ENCODE measurements at places on chromosomes 7 and 10.

- DNase-seq = no peak
These were observed 118.6 kb upstream of the PARD3 start for GRCh38 chr10:34933676-34934075.

DNA sequence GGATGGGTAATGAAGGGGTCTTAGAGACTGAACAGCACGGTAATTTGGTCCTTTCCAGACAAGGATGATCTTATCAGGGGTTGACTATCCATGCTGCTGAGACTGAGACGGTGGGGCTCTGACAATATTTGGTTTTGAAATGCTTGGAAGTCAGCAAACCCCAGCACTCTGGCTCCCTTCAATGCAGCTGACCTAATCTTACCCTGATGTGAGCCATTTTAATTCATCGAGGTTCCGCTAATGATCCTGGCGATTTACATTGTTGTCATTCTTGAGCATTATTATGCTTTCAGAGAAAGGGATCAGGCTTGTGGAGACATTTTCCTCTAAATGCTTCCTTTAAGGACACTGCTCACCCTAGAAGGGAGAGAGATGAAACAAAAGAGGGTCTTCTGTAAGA, 114.6 kb upstream of the BMPER start:
- no peak for DNase-seq

- DNase-seq = no peak
These were observed 58.4 kb downstream of the MGMT start for GRCh38 chr10:129525401-129525801.

GRCh38 chr7:150974468-150975391, 3.4 kb downstream of the KCNH2 start:
- DNase-seq = peak; percentile 49

GRCh38 chr7:146728611-146729010, 612.0 kb downstream of the CNTNAP2 start:
- DNase-seq = no peak

GRCh38 chr10:119133949-119134348, 30.0 kb downstream of the DENND10 start:
- no peak for DNase-seq

DNA sequence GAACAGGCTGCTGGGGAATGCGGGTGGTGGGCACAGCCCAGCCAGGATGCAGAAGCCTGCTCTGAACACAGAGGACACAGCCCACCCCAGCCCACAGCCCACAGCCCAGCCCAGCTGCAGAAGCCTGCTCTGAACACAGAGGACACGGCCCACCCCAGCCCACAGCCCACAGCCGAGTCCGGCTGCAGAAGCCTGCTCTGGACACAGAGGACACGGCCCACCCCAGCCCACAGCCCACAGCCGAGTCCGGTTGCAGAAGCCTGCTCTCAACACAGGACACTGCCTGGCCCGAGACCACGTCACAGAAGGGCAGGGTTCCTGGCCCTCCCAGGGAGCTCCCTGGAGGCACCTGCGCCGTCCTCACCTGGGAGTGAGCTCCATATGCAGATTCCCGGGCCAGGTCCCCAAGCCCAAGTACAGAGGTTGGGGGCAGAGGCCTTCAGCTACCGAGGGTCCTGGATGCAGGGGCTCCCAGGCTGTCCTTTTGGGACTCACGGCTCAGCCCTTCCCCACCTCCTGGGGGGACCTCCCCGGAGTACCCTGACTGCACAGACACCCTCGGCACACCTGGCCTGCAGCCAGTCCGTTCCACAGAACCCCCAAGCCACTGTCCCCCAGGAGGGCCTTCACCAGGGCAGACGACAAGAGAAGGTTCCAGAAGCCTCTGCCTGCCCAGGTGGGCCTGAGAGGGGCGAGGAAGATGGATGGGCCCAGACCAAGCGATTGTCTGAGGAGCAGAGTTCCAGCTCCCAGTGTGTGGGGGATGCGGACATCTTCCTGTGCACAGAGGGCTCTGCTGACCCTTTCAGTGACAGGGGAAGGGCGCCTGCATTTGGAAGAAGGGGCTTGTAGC, 23.7 kb upstream of the FOXL3 start:
- DNase-seq = no peak

DNA sequence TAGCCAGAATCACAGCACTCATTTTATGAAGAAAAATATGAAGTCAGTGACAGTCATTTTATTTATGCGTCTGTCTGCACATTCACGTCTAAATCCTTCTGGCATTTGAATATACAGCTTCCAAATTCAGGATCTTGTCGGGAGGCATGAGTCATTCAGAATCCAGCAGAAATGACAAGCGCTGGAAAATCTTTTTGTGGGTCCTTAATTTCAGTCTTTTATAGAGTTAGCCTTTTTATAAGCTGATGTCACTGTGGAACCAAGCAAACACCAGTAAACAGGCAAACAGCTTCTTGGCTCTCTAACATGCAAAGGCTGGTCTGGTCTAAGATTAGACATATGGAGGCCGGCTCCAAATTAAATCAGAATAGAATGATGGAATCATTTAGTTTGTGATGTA, 388.2 kb upstream of the TEX47 start:
- DNase-seq = no peak

DNA sequence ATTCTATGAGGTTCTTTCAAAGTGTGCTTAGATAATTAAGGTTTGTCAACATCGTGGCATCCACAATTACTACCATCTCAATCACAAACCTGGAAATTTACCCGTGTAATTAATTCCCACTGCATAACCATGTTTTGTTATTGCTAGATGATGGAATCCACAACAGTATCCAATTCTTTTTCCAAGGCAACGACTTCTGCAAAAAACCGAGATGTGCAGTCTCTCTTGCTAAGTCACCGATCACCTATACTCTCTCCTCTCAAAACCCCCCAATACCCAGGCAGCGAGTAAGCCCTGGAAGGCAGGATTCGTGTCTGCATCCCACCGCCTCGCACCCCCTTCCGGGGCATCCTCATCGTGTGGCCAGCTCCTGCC, 678 bp upstream of the EIF4H start:
- DNase-seq = no peak

DNA sequence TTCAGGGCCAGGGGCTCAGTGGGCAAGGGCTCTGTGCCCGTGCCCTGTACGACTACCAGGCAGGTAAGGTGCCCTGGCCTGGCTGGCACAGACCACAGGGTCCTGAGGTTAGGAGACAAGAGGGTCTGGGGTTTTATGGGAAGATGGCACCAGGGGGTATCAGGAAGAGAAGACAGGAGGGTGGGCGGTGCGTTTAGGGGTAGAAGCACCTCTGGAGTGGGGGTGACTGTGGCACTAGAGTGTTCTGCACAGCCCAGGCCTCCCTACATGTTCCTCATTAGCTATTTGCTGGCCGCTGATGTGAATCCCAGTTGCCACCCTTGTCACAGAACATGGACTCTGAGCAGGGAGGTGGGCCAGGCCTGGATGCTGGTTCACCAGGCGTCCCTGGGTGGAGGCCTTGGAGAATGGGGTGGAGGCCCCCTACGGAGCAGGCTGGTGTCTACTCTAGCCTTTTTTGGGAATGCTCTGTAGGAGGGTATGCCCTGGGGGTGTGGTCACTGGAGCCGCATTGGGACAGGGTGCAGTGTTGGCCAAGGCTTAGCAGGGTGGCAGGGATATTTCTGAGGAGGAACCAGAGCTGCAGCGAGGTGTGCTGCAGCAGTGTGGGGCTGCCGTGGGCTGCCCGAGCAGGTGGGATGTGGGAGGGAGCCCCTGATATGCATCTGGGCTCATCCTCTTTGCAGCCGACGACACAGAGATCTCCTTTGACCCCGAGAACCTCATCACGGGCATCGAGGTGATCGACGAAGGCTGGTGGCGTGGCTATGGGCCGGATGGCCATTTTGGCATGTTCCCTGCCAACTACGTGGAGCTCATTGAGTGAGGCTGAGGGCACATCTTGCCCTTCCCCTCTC, 5.0 kb downstream of the PGAM2 start:
- DNase-seq = no peak

GRCh38 chr7:14833707-14834106, 68.8 kb downstream of the DGKB start:
- no peak for DNase-seq

All from substantia nigra (tissue), 51 donors.